ENCODE measurements at places on chromosomes 16 and 17.

DNA sequence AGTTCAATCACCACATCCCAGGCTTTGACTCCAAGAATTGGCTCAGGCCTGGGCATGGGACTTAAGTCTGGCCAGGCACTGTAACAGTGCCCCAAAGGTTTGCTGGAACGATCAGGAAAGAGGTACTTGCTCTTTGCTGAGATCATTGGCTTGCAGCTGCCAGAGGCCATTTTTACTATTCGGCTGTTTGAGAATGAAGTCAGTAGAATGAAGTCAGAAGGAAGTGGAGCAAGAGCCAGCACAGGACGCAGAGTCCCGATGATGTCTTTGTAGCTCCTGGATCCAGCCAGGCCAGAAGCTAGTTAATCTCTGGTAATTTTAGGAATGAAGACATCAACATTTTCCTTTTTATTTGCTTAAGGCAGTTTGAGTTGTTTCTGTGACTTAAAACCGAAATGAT, 195.5 kb downstream of the RAB11FIP4 start:
- DNase-seq = no peak

GRCh38 chr17:27382025-27382424, 74.2 kb upstream of the KSR1 start:
- DNase-seq = no peak

DNA sequence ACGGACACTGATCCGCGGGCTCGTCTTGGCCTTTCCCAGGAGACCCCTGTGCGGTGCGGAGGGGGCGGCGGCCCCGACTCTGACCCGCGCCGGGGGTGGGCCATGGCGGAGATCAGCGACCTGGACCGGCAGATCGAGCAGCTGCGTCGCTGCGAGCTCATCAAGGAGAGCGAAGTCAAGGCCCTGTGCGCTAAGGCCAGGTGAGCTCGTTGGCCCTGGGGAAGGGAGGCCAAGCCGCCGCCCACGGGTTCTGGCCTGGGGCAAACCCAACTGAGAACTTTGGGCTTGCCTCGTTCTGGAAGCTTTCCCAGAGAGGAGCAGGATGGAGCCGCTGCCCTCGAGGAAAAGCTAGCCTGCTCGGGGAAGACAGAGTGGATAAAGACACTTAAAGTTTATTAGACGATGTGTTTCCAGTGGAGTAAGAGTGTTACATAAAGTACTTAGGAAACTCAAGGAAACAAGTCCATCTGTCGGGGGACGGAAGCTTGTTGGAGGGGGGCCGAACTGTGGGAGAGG, 540 bp downstream of the PPP4C start:
- no peak for DNase-seq

DNA sequence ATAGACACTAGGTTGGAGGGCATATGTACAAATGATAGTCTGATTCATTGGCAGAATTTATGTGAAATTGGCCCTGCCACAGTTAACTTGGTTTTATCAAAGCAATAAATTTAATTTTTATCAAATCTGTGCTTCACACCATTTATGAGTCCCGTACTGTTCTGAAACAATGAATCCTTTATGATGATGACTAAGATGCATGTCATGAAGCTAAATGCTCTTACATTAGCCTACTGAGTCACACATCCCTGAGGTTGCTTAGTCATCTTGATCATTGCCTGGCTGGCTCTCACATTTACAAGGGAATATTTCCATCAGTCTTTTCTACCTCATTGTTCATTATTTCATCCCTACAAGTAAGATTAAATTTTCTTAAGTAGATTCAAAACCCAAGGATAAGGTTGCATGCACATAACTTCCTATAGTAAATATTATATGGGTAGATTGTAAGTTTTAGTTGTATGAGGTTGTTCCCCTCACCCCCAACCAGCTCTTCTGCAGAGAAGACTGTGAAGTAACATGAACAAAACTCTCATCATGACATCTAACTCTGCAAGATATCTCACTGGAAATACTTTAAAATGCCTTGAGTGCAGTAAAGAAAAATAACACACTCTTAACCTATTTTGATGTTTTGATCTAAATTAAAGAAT, 170.7 kb downstream of the CYB561 start:
- DNase-seq = no peak

GRCh38 chr17:2745317-2746037, 4.0 kb downstream of the CCDC92B start:
- no peak for DNase-seq

GRCh38 chr17:79792341-79792871, 4.5 kb downstream of the CBX8 start:
- DNase-seq = no peak

DNA sequence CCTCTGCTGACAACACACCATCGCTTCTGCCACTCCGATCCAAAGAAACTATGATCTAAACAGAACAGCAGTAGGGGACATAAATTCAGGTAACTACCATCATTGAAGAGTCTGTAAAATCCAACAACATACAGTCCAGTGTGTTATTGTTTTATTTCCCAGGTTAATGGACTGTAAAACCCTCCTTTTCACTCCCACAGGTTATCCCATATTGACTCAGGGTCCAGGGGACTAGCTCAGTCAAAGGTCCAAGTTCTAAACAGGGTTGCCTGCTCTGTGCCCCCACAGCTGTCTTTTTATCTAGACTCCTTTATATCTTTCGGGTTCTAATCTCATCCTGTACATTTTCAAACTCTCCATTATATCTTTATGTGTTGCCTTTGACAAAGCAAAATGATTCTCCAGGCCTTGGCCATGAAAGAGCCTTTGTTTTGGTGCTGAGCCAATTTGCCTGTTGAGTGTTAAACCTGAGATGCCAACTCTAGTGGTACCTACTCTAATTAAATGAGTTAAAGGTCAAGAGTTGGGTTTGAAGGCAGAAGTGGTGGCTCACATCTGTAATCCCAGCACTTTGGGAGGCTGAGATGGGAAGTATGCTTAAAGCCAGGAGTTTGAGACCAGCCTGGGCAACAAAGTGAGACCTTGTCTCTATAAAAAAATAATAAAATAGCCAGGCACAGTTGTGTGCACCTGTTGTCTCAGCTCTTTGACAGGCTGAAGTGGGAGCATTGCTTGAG, 80.5 kb downstream of the SNX11 start:
- DNase-seq = no peak

DNA sequence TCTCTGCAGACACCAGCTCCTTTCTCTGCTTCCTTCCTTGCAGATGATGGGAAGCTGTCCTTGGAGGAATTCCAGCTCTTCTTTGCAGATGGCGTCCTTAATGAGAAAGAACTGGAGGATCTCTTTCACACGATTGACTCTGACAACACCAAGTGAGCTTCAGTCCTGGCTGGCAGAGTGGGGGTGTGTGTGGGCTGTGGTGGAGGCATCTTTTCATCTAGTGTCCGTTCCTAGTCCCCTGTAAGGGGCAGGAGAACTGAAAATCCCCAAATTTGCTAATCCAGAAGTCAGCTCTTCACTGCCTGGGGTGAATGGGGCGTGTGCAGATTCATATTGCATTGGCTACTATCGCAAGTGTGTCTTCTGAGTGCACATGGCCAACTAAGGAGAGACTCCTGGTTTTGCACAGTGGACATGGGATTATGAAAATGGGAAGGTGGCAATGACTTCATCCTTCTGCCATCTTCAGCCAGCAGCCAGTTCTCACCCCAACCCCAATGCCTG, 10.4 kb downstream of the NECAB2 start:
- DNase-seq = no peak

GRCh38 chr17:63309021-63309420, 137.1 kb downstream of the CYB561 start:
- DNase-seq = no peak

- DNase-seq = no peak
These were observed 111.8 kb downstream of the NTN1 start for GRCh38 chr17:9132944-9133610.

All from D721Med (cell line).